ENCODE measurements at places on chromosomes 2 and 18.

- DNase-seq = no peak
Observed at GRCh38 chr18:51321696-51322095, 124.2 kb upstream of the MEX3C start.

DNA sequence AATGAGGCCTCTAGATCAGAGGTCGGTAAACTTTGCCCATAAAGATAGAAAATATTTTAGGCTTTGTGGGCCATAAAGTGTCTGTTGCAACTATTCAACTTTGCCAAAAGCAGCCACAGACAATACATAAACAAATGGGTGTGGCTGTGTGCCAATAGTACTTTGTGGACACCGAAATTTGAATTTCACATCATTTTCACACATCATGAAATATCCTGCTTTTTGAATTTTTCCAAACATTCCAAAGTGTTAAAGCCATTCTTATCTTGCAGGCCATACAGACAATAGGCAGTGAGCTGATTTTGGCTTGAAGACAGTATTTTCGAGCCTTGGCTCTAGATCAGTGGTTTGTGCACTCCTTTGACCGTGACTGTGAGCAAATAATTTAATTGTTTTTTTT, 51.1 kb upstream of the EPC2 start:
- no peak for DNase-seq

- DNase-seq = peak; percentile 85
Observed at GRCh38 chr18:59900222-59901128, 679 bp downstream of the PMAIP1 start.

GRCh38 chr2:47008381-47009252, 93.0 kb upstream of the MCFD2 start:
- no peak for DNase-seq

GRCh38 chr18:79203017-79203605, 133.9 kb downstream of the ATP9B start:
- no peak for DNase-seq

DNA sequence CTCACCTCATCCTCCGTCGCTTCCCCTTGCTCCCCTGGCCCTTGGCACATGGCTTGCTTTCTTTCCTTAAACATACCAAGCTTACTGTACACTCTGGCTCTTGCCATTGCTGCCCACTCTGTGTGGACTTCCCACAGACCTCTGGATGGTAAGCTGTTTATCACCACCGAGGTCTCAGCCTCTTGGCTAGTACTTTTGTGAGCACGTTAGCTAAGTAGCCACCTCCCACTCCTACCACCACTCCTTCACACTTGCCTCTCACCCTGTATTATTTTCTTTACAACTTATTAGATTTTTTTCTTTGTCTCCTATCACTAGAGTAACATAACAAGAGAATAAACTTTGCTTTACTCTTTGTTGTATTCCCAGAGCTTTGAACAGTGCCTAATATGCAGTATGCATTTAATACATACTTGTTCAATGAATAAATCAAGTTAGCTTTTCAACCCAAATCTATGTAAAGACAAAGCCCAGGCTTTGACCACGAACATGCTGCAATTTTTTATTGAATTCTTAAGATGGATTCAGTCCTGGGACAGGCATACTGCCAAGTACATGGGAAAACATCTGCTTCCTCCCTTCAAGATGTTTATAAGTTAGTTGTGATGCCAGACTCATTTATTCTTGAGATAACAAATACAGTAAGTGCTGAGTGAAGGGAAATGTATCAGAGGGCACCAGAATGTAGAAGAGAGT, 25.0 kb upstream of the MSGN1 start:
- DNase-seq = no peak

GRCh38 chr2:119137502-119137901, 21.0 kb downstream of the C1QL2 start:
- DNase-seq = no peak

DNA sequence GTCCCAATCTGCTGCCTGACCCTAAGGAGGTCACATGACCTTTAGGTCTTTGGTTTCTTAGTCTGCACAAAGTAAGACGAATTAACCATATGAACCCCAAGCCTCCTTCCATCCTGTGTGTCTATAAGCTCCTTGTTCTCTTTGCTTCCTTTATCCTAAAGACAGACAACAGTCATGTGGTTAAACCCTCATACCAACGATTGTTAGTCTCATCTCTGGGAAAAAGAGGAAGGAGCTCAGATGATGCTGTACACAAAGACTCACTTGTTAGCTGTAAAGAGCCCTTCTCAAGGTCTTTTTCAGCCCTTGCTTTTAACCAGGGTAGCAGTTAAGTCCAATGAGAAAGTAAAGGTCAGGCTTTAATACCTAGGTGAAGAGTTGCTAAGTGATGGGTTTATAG, 443.7 kb downstream of the TNS1 start:
- DNase-seq = no peak

DNA sequence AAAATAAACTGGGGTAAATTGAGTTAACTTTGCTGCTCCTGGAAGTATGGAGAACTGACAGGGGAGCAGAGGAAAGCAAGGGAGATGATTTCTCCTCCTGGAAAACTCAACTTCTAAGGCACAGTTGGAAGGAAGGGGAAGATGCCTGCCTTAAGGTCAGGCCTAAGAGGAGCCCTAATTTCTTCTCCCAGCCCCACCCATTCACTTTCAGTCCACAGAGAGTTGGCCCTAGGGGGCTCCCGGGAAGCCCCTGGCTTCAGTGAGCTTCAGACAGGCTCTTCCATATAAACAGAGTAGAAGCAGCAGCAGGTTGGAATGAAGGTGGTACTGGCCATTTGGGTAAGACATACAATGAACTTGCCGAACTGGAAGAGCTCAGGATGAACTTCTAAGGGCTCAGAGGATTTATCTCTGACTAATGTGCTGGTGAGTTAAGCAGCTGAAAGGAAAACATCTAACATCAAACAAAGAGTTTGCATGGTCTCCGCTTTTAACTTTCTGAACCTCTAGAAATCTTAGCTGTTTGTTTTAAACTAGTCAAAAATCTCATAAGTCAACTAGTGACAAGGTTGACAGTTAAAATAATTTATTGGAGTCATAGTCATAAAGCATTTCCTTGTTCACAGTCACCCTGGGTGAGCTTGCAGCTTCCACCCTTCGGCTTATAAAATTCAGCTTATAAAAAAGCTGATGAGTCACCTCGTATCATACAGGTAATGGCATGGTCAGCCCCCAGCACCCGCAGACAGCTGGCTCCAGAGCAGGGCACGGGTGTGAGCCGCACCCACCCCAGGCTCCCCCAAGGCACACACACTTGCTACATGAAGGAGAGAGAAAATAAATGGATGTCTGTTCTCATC, 9.8 kb downstream of the MALL start:
- no peak for DNase-seq

DNA sequence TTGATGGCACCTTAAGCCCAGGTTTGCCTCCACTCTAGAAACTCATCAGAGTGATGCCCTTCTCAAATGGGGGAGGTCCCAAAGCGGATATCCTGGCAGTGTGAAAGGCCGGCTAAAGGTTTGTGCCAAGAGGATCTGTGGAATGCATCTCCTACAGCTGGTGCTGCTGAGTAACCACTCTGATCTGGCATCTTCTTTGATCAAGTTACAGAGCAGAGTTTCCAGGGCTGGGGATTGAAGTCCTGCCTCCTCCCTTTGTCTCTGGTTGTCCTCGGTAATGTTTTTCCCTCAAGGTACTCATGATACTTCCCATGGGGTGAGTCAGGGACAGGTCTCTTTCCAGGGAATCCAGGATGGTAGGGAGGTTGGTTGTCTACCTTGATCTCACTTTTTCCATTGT, 24.6 kb downstream of the PRKRA start:
- no peak for DNase-seq

- no peak for DNase-seq
Observed at GRCh38 chr2:68391099-68391498, 26.0 kb downstream of the PLEK start.

GRCh38 chr2:72116081-72116533, 31.6 kb downstream of the CYP26B1 start:
- no peak for DNase-seq

DNA sequence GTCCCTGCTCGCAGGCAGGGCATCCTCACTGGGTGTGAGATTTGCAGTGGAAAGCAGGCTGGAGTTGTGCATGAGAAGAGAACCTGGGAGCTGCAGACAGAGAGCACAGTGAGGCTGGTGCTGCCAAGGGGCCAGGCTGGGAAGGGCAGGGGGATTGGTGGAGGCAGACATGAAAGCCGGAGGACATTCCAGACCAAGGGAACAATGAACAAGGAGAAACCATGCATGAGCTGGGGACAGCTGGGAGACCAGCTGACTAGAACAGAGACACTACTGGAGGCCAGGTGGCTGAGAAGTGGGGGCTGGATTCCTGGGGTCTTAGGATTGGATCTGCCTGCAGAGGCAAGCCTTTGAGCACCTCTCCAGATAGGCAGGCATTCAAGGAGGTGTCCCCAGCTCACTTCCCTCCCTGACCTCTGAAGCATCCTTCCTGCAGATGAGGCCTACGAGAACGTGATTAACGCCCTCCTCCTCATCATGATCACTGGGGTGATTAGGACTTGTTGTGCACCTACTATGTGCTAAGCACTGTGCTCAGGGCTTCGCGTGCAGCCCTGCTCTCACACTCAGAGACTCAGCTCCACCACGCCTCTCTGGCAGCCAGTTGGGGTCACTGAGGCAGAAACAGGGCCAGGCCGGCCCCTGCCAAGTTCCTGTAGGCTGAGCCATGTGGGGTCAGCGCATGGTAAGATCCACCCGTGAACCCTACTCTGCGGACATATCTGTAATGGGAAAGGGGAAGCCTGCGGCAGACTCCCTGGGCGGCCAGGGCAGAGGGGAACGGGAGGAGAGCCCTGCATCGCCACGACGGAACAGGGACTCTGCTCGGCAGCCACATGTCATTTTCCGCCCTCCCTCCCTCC, 74.8 kb upstream of the SLC66A3 start:
- DNase-seq = no peak

- no peak for DNase-seq
Observed at GRCh38 chr2:223841436-223842190, 4.2 kb upstream of the AP1S3 start.

DNA sequence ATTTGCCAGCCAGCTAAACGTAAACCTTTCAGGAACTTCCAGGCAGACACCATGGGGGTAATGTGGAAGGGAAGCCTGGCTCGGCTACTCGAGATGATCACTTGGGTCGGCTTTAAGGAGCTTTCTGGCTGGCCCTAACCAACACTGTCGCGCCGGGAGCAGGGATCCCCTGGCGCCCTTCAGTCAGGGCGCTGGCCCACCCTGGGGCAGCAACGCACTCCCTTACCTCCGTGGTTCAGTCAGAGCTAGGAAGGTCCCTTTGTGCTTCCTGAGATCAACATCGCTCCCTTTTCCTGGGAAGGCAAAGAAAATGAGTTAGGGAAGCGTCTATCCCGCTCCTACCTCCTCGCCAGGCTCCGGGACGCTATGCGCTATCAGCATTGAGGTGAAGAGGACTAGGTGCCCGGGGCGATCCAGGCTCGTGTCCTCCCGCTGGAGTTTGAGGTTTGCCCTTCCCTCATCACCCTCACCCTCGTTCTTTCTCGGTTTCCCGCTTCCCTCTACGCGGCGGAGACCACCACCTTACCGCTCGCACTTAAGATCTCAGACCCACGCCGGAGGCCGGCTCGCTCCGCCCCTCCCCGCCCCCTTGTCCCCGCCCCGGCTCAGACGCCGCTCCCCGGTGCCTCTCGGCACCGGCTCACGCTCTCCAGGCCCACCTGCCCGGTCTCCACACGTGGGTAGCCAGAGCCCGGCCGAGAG, 449 bp upstream of the ATRAID start:
- DNase-seq = no peak

- no peak for DNase-seq
Observed at GRCh38 chr18:58400331-58400870, 228.5 kb downstream of the ALPK2 start.

GRCh38 chr18:7367336-7367735, 136.4 kb downstream of the LRRC30 start:
- no peak for DNase-seq

DNA sequence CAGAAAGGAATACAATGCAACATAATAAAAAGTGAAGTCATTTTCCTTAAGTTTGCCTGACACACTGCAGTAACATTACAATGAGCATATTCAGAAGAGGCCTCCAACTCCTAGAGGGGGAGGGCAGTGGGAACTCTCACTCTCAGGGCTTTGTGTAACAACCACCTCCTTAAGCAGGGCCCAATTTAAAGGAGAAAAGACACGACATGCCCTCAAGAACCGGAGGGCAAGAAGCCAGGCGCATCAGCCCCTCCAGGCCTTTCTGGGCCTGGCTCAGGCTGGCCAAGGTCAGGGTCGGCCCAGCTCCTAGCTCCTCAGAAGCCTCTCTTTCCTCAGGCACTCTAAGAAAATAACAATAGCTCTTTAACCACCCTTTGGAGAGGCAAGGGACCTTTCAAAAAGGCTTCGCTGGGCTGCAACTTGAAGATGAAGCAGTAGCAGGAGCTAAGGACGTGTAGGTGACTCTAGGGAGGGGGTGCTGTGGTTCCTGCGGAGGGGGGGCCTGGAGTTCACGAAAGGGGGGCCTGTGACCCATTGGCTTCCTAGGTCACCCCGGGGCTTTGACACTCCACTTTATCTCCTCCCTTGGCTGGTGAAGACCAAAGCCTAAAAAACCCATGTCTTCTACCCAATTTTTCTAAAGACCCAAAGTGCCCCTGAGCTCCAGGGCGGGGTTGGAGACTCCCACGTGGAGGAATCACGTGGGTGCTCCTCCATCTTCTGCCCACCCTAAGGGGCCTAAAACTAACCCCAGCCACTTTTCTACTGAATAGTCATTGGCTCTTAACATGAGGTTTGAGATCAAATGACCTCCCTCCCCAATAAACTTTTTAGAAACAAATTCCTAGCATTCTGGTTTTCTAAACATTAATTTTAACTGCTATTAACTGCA, 13.3 kb downstream of the SERTAD2 start:
- DNase-seq = no peak

DNA sequence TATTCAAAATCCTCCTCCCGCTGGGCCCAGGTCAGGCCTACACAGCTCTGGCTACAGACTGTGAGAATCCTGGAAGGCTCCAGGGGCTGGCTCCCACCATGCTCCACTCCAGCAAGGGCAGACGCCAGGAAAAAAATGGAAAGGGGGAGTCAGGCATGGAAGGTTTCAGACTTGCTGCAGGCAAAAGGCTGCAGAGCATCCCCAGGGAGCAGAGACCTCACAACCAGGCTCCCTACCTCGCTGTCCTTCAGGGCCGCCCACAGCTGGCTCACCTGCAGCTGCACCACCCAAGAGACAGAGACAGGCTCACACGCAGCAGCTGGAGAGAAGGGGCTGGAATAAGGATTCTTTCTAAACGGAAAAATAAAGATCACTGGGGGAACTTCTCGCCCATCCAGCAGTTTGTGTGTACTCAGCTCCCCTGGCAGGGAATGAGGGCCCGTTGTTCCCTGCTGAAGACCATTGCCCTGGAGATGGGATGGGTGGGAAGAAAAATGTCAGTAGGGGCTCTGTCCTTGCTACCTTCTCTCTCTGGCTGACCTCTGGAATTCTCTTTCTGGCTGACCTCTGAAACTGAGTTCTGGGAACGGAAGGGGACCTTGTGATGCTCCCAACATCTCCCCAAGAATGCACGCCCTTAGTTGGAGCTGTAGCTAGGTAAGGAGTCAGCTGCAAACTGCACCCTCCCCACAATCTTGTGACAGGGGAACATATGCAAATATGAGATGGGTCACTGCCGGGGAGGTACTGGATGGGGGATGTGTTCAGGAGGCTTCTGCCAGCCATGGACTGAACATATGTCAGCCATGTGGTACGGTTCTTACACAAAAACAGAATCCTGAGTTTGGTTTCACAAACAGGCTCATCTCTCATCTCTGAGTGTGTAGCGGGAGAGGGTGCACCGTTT, 34.5 kb downstream of the BCL2 start:
- no peak for DNase-seq
